Activated CD4-positive, alpha-beta T cell treated with anti-CD3 and anti-CD28 coated beads for 36 hours (primary cell): ENCODE measurements at places on chromosomes 16 and 17. TPM values are rescaled to one million over a fixed set of nuclear protein-coding genes. Genes with fewer than 3 reads are reported as not detected.

DNA sequence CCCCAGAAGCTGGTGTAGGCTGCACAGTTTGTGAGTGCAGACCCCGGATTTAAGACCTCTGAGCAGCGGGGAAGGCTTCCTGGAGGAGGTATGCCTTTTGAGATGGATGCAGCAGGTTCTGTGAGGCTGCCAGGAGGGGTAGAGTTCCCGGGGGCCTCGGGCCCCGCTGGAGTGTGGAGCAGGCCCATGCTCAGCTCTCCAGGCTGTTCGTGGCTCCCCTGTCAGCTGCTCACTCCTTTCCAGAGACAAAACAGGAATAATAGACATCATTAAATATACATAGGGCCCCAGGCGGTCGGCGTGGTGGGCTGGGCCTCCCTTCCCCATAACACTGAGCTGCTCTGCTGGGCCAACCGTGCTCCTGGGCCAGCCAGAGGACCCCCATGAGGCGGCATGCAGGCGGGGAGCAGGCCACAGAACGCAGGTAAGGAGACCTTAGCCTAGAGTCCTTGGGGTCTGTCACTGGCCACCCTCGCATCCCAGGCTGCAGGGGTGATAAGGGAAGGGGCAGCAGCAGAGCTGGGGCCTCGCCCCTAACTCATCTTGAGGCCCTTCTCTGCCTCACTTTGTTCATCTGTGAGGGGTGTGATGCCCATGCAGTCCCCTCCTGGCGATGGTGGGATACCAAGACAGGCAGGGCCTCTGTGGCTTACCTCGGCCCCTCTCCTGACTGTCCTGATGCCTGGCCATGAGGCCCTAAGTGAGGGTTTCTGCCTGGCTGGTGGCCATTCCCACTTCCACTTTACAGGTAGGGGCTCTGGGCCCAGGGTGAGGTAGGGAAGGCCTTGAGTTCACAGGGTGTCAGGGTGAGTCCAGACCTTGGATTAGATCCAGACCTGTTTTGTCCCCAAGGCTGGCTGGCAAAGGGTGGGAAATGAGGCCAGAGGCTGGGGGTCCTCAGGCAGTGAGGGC, at the start of gene MYO15A:
TSS of gene MYO15A (plus strand) at position 356 of the 912 bp plus-strand sequence. CDS start 10,045 bp downstream, outside the sequence.
- DNase-seq = no peak

DNA sequence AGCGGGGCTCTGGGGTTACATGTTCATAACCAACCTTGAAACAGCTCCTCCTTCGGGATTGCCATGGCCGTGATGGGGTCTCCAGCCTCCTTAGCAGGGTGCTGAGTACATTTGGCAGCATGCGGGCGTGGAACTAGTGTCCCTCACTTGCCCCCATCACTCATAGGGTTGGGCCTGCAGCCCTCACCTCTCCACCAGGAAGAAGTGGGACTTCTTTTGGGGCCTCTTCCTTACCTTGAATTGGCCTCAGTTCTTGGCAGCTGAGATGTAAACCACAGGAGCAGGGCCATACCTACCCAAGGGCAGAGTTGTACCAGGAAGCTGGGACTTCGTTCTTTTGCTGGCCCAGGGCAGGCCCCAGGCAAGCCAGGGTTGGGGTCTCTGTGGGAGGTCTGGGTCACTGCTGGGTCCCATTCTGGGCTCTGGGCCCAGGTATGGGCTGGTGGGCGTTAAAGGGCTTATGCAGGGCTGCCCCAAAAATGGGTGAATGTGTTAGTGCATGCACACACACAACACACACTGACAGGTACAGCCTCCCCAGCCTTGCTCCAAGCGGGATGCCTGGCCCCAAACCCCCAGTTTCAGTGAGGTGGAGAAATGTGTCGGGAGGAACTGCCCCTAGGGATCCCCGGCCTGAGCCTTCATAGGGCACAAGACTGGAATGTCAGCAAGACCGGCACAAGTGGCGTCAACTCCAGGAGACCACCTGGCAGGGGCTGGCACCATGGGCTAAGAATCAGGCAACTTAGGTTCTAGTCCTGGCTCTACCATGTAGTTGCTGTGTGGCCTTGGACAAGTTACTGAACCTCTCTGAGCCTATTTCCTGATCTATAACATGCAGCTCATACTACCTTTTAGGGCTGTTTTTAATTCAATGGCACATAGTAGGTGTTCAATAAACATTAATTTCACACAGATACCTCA, 3.9 kb upstream of the KRT15 start:
- no peak for DNase-seq

DNA sequence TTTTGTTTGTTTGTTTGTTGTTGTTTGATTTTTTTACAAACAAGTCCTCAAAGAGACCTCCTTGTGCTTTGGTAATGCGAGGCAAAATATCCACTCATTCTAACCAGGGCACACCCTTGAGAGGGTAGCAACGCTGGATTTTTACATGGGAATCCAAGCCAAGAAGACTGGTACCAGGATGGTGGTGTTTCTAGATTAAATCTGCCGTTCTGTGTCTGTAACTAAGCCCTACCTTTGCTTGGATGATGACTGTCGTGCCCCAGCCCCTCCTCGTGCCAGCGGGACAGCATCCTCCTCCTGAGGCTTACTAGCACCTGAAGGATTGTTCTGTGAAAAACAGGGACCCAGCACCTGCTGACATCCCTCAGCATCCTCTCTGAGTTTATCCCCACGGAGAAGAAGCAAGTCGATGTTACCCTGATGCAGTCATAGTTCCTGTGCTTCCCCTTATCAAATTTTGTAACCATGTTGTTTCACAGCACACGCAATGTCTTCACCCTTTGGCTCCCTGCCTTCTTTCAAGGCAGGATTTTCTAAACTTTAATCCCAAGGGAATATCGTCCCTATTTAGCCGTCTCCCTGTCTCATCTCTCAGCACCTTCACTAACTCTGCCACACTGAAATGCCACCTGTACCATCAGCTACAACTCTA, 5.1 kb upstream of the HSBP1 start:
- DNase-seq = no peak

DNA sequence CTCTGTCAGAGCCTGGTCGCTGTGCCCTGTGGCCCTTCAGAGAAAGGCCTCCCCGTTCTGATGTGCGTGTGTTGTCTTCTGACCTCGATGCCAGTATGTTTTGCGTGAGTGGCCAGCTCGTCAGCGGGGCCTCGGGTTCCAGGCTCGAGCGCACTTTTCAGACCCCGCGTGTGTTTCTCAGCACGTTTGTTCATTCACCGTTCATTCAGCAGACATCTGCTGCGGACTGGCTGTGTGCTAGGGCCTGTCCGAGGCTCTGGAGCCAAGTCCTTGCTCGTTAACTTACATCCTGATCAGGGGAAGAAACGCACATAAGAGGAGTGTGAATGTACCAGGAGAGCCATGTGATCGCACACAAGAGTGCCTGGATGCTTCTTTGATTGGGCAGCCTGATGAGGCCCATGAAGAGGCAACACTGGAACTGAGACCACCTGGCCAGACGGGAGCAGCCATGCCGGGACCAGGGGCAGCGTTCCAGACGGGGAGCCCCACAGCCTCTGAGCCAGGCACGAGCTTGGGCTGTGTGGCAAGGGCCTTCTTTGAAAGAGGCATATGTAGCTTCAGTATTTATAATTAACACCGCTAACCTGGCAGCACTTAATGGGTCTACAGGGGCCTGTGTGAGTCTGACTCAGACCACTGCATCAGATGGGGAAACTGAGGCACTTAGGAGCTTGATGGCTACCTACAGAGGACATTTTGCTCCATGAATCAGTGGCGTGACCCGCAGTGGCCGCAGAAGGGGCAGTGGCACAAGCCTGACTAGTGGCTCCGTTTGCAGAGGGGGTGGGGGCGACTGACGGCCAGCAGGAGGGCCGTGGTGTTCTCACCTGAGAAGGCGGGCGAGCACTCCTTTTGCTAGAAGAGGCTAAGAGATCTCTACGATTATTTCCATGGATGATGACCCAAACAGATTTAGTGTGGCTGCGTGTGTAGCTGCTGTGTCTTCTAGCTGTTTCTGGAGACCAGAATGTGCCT, 187.9 kb upstream of the CHMP6 start:
- DNase-seq = no peak

DNA sequence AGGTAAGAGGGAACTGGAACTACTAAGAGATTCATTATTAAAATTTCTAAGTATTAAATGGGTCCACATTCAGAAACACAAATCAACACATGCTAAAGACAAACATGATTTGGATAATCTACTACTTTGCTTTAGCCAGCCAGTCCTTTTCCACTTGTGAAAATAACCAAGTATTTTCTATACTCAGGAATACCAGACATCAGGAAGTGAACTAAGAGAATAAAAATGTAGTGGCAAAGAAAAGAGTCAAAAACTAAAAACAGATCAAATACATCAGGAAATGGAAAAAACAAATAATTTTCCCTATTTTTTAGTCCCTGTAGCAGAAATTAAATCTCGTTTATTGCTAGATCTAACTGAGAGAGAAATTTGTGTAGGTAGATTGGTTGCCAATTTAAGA, 78.0 kb downstream of the MYO1D start:
- no peak for DNase-seq

DNA sequence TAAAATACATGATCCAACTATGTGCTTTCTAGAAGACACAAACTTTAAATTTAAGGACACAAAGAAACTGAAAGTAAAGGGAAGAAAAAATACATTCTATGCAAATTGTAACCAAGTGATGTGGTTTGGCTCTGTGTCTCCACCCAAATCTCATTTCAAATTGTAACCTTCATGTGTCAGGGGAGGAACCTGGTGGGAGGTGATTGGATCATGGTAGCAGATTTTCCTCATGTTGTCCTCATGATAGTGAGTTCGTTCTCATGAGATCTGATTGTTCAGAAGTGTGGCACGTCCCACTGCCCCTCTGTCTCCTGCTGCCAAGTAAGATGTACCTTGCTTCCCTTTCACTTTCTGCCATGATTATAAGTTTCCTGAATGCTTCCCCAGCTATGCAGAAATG, 15.0 kb downstream of the OR1A1 start:
- DNase-seq = peak; percentile 14

- DNase-seq = no peak
Observed at GRCh38 chr16:80733407-80733806, 71.0 kb downstream of the CDYL2 start.

Gene CAPNS2
- total RNA-seq = not detected

Gene CTRB2
- not detected for total RNA-seq

Gene STH
- not detected for total RNA-seq

Gene KCNJ12
- total RNA-seq = not detected
